Skeletal muscle cell (primary cell): ENCODE measurements at places on chromosomes 12 and 14.

- peak; percentile 76 for DNase-seq
Observed at GRCh38 chr12:95173392-95174251, 43.6 kb downstream of the FGD6 start.

- no peak for DNase-seq
Observed at GRCh38 chr14:95488376-95489213, 27.9 kb downstream of the SYNE3 start.

DNA sequence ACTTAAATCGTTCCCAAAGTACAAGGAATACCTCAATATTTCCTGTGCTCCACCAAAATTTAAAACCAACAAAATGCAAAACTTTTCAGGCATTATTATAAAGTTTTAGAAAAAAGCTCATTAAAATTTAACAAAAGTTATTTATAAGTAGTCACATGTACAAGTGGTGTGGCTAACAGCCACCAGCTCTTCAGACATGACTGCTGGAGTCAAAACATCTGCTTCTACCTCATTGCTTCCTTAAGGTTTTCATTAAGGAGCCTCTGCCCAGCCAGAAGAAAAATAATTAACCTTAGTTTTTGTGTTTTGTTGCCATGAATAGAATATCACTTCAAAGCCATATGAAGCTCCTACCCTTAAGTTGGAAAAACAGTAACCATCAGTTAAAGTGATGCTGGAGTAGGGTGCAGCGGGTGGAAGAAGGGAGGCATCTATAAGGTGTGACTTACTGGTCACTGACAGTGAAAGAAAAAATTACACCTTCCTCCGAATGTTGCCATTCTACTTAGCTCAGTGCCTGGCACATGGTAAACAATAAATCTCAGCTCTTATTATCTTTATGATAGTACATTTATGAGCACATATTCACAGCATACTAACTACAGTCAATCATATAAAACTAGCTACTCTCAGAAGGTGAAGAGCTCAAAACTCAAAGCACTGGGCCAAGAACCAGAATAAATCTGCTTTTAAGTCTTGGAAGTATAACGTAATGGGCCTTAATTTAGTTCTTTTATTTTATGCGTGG lies 57.7 kb downstream of the GALC start:
- no peak for DNase-seq

GRCh38 chr14:52327374-52328226 lies 13.5 kb downstream of the PTGER2 start:
- DNase-seq: no peak

DNA sequence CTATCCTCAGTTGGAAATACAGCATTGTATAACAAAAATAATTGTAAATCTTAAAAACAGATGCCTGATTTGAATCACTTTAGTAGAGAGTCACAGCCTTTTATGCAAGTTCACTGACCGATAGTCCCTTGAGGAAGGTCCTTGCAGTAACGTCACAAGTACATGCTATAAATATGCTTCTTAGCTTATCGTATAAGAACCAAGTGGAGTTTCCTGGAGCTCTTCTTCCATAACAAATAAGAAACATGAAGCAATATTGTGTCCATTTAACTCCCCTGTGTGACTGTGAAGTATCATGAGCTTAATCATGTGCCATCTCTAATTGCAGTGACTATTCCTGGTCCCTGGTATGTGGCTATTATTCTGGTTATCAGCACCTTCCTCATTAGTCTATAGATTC lies 107.9 kb downstream of the SLC38A4 start:
- no peak for DNase-seq

- no peak for DNase-seq
Observed at GRCh38 chr12:52236386-52237050, 3.5 kb downstream of the KRT7 start.

- no peak for DNase-seq
Observed at GRCh38 chr12:29148911-29149690, at the start of gene FAR2. Gene FAR2, plus strand, starts transcription at chr12:29149278. Its CDS starts 121,172 bp downstream, at chr12:29270450.

GRCh38 chr12:68420225-68421010 lies 88.3 kb upstream of the MDM1 start:
- DNase-seq: no peak

GRCh38 chr12:26226629-26227360 lies 31.4 kb downstream of the SSPN start:
- DNase-seq: no peak

- DNase-seq: no peak
Observed at GRCh38 chr14:69887740-69888657, 8.8 kb downstream of the SMOC1 start.
